OCI-M1 (cell line): ENCODE measurements at places on chromosomes 7 and 10.

GRCh38 chr10:85902051-85902450 is 464.5 kb downstream of the GRID1 start:
- DNase-seq, result no peak

DNA sequence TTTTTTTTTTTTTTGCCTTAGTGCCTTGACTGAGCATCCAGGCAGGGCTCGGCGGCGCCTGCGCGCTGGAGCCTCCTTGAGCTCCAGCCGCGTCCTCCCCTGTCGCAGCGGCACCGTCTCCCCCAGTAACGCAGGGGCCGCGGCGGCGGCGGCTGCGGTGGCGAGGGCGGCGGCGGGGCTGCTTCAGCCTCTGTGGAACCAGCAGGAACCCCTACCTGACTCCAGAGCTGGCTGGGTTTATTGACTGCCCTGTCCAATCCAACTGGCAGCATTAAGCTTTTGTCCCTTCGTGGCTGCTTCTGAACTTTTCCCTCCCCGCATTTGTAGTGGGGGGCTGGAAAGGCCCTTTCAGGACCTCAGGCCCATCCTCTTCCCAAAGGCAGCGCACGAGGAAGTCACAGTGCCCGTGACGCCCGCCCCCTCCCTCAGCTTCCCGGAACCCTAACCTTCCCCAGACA is at the start of gene GPR85:
TSS of gene GPR85 (minus strand) at position 397 of the 458 bp plus-strand sequence. CDS start 2,106 bp downstream, outside the sequence.
- DNase-seq, result peak; percentile 83

DNA sequence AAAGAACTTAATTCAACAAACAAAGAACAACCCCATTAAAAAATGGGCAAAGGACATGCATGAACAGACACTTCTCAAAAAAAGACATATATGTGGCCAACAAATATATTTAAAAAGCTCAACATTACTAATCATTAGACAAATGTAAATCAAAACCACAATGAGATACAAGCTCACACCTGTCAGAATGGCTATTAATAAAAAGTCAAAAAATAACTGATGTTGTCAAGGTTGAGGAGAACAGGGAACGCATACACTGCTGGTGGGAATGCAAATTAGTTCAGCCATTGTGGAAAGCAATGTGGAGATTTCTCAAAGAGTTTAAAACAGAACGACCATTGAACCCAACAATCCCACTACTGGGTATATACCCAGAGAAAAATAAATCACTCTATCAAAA is 19.1 kb downstream of the ZFAND4 start:
- no peak for DNase-seq

DNA sequence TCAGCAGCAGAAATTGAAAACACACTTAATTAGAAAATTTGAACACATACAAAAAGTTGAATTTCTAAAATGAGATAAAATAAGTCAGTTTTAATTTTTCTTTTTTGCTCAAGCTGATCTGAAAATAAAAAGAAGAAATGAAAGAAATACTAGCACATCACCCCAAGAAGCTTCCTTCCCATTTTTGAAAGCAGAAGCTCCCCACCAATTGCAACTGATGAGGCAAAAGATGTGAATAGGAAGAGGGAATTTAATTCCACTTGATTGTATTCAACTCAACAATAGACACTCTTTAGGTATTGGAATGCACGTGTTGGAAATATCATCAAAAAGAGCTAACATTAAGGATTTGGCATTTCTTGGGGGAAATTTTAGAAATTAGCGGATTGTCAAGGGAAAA is 175.8 kb downstream of the TRIL start:
- DNase-seq, result no peak

- DNase-seq, result no peak
Observed at GRCh38 chr10:131630772-131631258, 270.0 kb upstream of the PPP2R2D start.
